CD4-positive, alpha-beta T cell treated with Interleukin-2 at 100 ng/mL for 4 hours (primary cell): ENCODE measurements at places on chromosomes 4 and X.

GRCh38 chrX:53125506-53125905 lies 31.6 kb downstream of the KANTR start:
- DNase-seq = no peak

DNA sequence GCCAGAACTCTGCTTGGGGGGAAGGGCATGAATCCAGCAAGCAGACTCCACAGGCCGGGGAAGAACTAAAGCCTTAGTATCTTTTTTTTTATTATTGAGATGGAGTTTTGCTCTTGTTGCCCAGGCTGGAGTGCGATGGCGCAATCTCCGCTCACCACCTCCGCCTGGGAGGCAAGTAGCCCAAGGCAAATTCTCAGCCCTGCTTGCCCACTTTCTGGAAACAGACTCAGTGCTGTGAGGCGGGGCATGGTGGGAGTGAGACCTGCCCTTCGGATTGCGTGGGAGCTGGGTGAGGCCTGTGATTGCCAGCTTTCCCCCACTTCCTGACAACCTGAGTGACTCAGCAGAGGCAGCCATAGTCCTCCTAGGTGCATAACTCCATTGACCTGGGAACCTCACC lies 348.8 kb downstream of the GASK1B start:
- no peak for DNase-seq

- no peak for DNase-seq
Observed at GRCh38 chrX:63101879-63102620, 249.1 kb downstream of the SPIN4 start.

GRCh38 chr4:187744911-187745310 lies 250.7 kb upstream of the ZFP42 start:
- no peak for DNase-seq

DNA sequence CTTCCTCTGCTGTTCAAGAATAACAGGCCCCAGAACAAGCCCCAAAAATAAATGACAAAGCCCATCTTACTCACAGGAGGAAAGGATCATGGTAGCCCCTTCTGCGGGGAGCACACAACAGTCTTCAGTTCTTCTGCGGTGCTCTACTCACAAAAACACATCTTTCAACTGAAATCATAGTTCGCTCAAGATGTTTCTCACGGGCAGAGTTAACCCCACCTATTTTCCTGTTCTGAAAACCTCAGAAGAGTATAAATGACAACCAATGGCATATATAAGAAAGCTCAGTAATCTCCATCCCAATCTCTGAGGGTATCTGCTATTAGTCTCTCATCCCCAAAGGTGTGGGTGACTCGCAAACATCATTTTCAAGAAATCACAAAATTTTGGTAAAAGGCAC lies at the start of gene TXK:
Gene TXK (minus strand): TSS at position 170 of the 400 bp plus-strand sequence. CDS start 80 bp downstream, at position 90.
- DNase-seq = peak; percentile 70

- no peak for DNase-seq
Observed at GRCh38 chr4:182257503-182257902, 14.3 kb downstream of the TENM3 start.

DNA sequence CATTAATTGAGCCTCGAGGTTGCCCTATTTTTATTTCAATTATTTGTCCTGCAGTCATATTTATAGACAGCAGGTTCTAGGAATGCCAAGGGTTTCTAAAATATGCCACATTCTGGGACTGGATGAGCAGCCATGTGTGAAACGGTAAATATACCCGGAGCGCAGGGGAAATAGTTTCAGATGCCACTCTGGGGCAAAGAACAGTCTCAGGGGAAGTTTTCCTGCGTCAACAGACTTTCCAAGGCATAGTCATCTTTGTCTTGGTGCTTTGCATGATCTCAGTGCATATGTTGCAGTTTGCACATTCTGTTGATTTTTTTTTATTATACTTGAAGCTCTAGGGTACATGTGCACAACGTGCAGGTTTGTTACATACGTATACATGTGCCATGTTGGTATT lies 71.0 kb downstream of the GPAT3 start:
- no peak for DNase-seq

DNA sequence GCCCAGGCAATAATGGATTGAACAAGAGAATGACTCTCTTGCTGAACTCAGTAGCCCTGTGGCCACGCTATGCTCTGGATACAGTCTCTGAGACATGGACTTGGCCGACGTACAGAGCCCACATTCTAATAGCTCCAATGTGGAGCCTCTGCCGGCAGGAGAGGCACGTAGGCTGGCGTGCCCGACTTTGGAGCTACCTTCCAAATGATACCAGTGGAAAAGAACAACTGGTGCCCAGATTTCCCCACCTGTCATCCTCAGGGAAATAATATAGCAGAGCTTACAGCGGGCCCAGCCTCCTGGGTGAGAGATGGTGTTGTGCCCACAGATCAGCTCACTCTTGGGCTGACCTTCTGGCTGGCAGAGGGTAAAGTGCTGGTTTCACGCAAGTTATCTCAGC lies 10.6 kb downstream of the NDP start:
- DNase-seq = no peak

DNA sequence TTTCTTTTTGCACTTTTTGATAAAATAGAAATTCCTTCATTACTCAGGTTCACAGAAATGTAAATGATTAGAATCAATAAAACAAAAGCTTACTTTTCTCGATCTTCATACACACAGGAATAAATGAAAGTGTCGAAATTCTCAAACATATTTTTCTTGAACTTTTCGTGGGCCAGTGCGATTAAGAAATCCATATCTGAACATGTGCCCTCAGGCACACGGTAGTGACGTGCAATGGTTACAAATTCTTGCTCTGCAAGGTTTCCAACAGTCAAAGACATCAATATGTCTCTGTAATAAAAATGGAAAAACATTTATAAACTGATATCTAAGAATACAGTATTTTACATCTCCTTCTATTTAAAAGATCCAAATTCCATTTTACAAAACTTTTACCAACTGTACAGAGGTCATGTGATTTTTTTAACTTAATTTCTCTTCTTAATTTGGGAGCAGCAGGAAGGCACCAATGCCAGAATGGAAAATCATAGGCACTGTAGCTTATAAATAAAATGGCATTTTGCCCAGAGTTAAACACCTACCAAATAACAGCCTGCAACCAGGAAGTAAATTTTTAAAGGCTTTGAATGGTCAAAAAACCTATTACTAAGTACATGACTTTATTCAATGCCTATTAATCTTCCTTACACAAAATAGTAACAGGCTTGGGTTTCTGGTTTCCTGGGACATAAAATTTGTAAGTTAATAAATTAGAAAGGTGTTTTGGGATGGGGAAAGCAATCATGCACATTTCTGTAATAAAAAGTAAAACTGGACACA lies 165.0 kb downstream of the EFHC2 start:
- no peak for DNase-seq

DNA sequence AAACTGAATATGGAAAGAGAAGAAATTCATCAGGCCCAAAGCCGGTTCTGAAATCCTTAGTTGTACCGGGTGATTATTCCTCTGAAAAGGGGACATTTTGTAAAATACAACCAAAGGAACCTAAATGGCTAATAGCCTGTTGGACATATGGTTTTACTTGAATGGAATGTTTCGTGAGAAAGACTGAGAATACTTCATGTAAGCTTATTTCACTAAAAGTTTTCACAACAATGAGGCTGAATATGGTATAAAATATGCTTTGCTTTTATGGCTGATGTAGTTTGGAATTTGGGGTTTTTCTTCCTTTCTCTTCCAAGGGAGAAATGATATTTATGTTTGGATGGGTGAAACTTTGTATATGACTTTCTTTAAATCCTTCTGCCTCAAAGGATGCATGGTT lies 2.7 kb downstream of the GRIA3 start:
- DNase-seq = no peak

DNA sequence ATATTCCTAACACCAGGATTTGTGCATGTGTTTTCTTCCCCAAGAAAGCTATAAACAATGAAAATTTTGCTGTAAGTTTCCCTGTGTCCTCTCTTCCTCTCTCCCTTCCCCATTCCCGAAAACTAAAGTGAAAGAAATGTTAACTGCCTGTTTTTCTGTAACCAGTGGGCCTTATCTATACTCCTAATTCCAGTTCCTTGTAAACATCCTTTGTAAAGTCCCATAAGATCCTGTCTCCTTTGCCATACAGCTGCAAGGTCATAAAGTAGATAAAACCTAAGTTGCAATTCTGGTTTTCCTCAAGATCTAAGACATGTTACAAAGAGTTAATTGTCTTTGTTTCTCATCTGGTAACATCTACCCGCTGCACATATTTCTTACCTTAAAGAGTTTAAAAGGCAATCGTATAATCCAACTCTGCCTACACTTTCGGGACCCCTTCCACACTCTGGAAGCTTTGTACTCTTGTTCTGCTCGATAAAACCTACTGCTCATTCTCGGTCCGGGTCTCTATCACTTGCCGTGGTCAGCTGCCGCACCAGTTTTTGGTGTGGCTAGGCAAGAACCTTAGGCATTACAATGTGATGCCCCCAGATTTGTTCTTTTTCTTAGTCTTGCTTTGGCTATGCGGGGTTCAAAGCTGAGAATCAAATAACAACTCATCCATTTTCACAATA lies 20.5 kb downstream of the UGT2B7 start:
- no peak for DNase-seq

GRCh38 chr4:37769391-37769989 lies 57.0 kb upstream of the PGM2 start:
- DNase-seq = no peak

- DNase-seq = no peak
Observed at GRCh38 chr4:157217708-157218107, 2.8 kb upstream of the GRIA2 start.

DNA sequence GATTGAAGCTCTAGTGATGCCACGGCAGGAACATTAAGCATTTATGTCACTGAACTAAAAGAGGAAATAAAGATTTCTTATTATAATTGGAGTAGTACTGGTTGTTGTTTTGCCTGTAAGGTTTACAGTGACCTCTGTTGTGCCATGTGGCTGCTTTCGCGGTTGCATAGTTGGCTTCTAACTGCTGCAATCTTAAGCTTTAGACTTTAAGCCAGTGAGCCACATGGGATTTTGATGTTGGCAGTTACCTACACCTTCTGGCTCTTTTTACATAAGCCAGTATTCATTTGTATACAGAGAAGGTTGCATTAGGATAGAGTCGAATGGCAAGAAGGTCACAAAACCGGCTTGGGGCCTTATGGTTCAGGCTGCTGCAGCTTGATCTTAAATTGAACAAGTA lies 1311.6 kb downstream of the RAPGEF2 start:
- no peak for DNase-seq

DNA sequence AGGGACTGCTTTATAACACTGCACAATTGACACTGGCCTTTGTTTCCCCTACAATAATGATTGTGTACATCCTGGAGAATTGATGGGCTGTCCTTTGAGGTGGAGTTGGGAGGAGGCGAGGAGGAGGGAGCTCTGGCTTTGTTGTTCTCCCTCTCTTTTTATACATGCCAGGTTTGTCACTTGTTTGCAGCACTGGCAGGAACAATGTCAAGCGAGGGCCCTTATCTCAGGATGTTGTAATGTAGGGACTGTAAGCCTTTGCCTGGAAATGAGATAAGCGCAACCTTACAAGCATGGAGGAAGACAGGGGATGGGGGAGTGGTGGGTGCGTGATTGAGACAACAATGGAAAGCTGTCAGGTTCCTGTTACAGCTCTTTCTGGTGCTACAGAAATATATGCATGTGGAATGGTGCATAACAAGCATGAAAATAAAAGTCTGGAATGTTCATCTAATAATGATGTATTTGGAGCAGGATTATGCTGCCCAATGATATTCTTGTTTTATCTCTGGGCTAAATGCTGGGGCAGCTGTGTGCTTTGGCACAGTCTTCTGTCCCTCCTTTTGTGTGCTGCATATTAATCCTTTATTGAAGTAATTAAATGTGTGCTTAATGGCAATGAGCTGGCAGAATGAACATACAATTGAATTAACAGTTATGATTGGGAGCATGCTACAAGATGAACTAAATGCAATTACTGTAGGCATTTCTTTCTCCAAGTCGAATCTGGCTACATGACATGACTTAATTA lies 294.4 kb downstream of the GPAT3 start:
- DNase-seq = no peak

DNA sequence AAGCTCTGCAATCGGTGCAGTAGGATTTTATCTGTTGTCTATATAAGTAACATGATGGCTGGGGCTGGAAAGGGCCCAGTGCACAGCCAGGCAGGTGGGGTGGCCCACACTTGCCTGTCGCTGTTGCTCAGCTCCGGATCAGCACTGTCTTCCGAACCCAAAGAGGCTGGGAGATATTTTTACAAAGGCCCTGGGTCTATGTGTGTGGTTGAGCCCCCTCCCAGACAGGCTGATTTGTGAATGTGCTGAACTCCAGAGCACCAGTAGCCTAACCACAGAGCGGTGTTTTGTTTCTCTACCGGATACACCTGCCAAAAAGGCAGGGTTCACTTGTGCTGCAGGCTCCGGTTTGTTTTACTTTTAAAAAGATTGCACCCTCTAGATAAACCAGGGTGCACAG lies 33.5 kb upstream of the CHRNA9 start:
- peak; percentile 83 for DNase-seq

GRCh38 chr4:42070463-42070862 lies 80.1 kb downstream of the SLC30A9 start:
- DNase-seq = no peak

DNA sequence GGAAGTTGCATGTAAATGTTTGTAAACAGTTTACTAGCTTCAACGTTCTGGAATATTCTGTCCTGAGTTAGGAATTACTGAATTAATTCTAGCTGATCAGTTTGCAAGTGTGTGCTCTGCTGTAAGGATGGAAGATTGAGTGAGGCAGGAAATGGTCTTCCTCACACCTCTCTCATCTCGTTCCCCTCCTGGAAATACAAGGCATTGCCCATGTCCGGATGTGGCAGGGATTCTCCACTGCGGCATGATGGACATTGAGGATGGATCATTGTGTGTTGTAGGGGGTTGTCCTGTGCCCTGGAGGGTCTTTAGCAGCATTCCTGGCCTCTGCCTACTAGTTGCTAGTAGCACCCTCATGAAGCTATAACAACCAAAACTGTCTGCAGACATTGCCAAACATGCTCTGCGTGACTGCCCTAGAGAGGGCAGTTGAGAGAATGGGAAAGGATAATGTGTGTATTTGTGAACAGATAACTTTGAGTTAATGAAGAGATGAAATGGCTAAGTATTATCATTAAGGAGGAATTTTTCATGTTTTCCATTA lies 12.6 kb downstream of the CA5B start:
- DNase-seq = no peak

GRCh38 chr4:2241003-2241402 lies 918 bp downstream of the HAUS3 start:
- peak; percentile 53 for DNase-seq

- DNase-seq = no peak
Observed at GRCh38 chrX:119695535-119696050, 2.6 kb upstream of the SEPTIN6 start.
